ENCODE measurements at places on chromosomes 5 and 9.
A peak's percentile ranks its signal among the peaks of the same experiment; 100 is the strongest.

- no peak for DNase-seq
Observed at GRCh38 chr9:16871336-16872151, 1.1 kb upstream of the BNC2 start.

GRCh38 chr9:98503867-98504266 is 204.9 kb downstream of the GABBR2 start:
- no peak for DNase-seq

DNA sequence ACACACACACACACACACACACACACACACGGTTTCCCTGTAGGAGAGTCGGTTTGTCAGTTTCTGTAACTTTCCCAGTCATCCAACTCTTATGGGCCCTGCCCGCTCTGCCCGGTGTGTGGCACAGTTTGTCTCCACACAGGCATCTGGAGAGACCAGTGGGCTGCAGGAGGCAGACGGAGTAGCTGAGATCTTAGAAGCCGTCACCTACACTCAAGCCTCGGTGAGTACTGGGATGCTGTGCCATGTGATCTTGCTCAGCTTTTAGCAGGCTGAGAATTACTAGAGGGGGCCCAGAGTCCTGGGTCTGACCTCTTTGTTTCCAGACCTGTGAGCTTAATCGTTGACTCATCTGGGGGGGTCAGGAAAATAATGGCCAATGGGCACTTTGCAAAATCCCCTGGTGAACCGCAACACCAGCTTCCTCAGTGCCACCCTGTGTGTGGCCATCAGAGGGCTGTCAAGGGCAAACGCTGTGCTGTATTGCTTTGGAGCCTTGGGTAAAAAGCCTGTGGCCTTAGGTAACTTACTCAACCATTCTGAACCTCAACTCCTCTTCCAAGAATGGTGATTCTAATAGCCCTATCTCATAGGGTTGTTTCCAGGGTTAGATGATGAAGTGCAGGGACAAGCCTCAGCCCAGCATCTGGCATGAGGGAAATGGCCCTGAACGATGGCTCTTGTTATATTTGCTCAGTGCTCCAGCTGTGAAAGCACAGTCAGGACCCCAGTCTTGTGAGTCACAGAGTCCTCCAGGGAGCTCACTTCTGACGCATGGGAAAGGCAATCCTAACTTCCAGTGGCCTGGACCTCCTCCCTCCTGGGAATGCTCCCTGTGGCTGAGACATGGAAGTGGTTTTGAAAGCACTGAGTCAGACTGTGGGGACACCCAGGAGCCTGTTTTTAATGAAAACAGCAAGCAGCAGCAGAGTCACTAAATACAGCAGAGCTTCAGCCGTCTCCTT is 45.6 kb downstream of the COL15A1 start:
- no peak for DNase-seq

DNA sequence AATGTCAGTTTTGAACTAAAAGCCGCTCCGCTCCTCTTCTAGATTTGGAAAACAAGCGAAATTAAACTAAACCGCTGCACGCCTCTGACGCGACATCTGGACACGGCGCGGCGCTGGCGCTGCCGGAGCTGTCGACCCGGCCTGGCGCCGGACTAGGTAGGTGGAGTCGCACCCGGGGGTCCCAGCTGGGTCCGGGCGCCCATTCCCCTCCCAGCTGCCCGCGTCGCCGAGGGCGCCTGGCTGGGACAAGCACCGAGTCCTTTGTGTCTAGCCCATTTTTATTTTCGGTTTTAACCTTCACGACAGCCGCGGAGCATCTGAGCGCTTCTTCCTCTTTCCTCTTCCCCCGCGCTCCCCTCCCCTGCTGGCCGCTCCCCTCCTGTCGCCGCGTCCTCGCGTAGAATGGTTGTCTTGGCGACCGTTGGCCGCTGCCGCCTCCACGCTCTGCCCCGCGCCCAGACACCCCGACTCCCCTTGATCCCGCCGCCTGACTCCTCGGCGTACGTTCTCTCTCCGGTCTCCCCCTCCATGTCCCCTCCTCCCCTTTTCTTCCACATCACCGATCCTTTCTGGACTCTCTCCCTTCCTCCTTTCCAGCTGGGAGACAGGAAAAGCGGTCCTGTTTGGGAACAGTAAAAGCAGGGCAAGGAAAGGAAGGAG is 545 bp downstream of the CDKN2B-AS1 start:
- DNase-seq, result peak; percentile 54

Data from stimulated activated CD8-positive, alpha-beta memory T cell treated with anti-CD3 and anti-CD28 coated beads, Interleukin-4, amount 100 ng/mL, for 1 hour (primary cell).